ENCODE measurements at places on chromosomes 5 and 9.

GRCh38 chr9:16450578-16450977 is 419.9 kb downstream of the BNC2 start:
- no peak for DNase-seq

- DNase-seq, result no peak
Observed at GRCh38 chr5:118889165-118889564, 99.2 kb downstream of the DTWD2 start.

- peak; percentile 8 for DNase-seq
Observed at GRCh38 chr9:86202338-86202882, 57.0 kb downstream of the C9orf153 start.

- no peak for DNase-seq
Observed at GRCh38 chr9:27109621-27110020, 596 bp downstream of the TEK start.

- DNase-seq, result no peak
Observed at GRCh38 chr5:146721073-146721815, 157.3 kb downstream of the PPP2R2B start.

DNA sequence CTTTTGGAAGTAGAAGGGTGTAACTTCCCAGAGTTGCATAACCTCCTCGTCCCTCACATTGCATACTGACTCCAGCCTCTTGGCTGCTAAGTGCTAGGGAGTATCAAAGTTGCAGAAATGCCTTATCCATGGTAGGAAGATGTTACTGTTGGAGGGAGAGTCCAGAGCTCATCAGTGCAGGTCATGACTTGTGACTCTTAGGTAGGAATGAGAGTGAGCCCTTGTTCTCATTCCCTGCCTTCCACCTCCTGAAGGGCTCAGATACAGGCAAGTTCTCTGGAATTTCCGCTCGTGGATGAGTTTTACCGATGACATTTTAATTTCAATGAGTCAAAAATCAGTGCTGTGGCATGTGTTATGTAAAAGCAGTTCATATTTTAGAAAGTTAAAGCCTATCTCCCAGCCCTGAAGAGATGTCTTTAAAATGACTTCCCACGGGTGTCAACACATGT is 17.0 kb downstream of the IRX1 start:
- DNase-seq, result peak; percentile 50

DNA sequence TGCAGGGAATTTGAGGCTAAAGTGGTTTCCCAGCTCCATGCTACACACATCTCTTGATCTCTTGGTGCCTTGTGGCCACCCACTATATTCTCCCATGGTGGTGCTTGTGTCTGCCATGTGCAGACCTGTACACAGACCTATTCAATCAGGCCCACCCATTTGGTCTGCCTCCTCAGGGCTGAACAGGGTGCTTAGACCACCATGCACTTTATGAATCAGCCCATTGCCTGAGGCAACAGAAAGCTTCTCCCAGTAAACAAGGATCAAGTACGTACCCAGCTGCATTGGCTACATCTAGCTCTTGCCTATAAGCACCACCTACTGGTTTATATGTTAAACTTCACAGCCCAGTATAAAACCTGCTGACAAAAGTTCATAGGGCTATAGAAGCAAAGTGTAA is 664.3 kb upstream of the EDIL3 start:
- DNase-seq, result peak; percentile 22

- no peak for DNase-seq
Observed at GRCh38 chr5:4206127-4206526, 610.5 kb downstream of the IRX1 start.

GRCh38 chr5:147906326-147907095 is at the start of gene C5orf46:
C5orf46 (minus strand) TSS chr5:147906538; CDS start chr5:147906501, 37 bp downstream.
- no peak for DNase-seq

DNA sequence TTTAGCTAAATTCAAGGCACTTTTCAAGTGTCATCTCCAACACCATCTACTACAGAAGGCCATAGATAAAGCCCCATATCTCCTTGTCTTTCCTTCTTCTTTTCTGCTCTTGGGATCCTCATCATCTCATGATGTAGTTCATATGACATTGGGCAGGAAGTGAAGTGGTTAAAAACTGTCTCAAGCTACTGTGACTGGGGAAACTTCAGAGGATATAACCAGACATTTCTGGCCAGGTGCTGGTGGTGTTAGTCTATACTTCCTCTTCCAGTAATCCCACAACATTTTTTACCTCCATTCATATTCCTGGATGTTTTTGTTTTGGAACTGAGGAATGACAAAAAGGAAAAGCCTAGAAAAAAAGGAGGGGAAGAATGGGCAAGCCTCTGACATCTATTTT is 188.7 kb downstream of the LURAP1L start:
- no peak for DNase-seq

DNA sequence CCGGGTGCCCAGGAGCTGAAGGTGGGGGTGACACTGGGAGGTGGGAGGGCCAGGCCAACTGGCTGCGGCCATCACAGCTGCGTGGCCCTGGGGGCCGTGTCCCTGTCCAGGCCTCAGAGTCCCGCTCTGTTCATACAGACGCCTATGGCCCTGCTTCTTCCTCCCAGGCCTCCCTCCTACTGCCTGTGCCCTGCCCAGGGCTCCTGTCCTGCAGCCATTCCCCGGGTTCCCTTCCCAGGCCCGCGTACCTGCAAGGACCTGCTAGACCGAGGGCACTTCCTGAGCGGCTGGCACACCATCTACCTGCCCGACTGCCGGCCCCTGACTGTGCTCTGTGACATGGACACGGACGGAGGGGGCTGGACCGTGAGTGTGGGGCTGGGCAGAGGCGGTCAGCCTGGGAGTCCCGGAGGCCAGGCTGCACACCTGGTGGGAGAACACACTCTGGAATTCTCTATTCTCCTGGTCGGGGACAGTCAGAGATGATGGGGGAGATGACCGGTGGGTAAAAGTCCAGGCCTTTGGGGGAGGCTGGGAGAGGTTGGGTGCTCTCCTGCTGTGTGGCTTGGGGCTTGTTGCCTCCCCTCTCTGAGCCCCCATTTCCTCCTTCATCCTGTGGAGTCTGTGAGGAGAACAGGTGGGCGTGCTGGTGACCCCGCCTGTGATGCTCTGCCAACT is 4.5 kb downstream of the FCN2 start:
- no peak for DNase-seq

DNA sequence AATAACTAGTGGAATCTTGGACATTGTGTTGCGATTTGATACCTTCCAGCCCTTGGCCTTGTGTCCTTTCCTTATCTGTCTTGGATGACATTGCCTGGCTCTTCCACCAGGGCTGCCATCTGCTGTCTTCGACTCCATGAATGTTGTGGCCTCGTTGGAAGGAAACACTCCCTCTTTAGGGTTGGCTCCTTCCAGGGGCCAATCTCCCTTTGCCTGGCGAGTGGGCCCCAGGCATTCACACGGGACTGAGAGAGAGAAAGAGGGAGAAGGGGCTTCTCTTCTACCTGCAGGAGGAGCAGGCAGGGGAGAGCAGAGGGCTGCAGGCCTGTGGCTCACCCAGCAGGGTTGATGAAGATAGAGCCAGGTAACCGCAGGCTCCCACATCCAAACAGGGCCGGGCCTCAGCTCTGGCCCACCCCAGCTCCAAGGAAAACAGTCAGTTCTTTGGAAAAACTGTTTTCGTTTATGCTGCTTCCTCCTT is 31.3 kb downstream of the FGF1 start:
- no peak for DNase-seq

GRCh38 chr5:96288166-96288844 is 144.7 kb downstream of the PCSK1 start:
- no peak for DNase-seq

DNA sequence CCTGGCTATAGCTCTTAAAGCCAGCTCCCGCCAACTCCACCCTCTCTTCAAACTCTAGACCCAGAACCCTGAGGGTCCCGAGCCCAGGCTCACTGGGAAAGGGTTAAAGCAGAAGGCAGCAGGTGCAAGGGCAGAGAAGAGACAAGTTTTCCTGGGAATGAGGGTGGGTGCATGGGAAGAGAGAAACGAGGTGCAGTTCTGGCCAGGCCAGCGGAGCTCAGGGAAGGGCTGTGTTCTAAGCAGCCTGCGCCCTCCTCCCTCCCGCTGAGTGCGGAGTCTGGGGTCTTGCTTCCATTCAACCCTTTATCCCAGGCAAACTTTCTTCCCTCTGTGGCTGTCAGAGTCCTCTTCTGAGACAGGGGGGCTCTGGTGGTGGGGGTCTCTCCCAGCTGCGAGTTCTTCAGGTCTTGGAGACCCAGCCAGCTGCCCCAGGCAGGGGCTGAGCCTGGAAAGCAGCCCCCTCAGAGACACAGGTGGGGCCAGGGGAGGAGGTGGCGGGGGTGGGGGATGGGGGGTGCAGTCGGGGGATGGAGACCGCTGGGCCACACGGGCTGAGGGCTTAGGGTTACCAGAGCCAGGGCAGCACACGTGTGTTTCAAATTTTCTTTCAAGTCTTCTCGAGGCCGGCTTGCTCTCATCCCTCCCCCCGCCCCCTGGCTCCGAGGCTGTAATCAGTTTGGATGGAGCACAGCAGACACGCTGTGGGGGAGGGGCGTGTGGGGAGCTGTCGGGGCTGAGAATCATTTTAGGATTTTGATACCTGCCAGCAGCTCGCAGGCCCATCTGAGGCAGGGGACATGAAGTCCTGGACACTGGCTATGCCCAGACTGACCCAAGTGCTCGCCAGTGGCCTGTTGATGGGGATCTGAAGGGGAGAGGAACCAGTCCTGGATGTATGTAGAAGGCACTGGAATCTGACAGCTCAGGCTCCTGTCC is 169.6 kb upstream of the SMIM23 start:
- no peak for DNase-seq

- no peak for DNase-seq
Observed at GRCh38 chr9:24487946-24488345, 57.8 kb downstream of the IZUMO3 start.

DNA sequence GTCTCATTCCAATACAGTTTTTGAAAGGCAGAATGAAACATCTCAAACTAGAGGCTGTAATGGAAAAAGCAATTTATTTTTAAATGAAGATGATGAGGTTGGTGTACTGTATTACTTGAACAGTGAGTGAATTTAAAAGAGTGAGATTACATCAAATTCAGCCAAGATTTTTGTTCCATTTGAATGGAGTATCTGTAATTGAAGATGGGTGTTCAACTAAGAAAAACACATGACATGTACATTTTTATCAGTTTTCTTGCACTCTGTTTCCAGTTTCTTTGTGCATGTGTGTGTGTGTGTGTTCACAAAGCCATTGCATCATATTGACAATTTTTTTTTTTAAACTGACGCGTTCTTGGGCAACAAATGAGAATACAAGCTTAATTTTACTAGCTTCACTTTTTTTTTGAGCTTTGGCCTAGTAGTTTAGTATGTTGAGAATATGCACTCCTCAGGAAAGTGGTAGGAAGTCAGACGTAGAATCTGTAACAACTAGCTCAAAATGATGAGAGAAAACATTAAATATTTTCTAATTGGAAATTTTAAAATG is 243.5 kb downstream of the MAST4 start:
- DNase-seq, result no peak

DNA sequence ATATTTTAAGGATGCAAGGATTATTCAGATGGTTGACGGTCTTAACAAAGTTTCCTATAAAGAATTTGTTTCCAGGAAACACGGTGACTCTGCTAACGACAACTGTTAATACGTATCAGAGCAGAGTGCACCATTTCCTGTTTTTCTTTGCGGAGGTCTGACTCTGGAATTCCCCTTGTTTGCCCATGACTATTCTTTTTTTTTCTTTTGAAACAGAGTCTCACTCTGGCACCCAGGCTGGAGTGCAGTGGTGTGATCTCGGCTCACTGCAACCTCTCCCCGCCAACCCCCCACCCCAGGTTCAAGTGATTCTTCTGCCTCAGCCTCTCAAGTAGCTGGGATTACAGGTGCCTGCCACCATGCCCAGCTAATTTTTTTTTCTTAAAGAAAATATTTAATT is 115.9 kb downstream of the CDC42SE2 start:
- DNase-seq, result no peak

- no peak for DNase-seq
Observed at GRCh38 chr5:6311568-6312501, 66.5 kb downstream of the MED10 start.
